Smooth muscle cell of the pulmonary artery (primary cell): ENCODE measurements at places on chromosomes 12 and 14. TPM values are rescaled to one million over a fixed set of nuclear protein-coding genes. Genes with fewer than 3 reads are reported as not detected.

The TEAD4 gene
- total RNA-seq = 7.0 and 10.1 TPM in 2 replicates

The GALNT8 gene
- total RNA-seq = 0.07 TPM in 1 of 2 replicates, not detected in the other

The OVCH1 gene
- total RNA-seq = 0.07 and 0.13 TPM in 2 replicates

The PLEKHD1 gene
- under 0.01 and 0.07 TPM in 2 replicates for total RNA-seq

The LGR5 gene
- 0.03 and 2.2 TPM in 2 replicates for total RNA-seq

The ACSS3 gene
- total RNA-seq = 3.2 and 18.0 TPM in 2 replicates

The HPD gene
- total RNA-seq = 0.46 and 1.4 TPM in 2 replicates

The BMP4 gene
- 9.7 and 20.0 TPM in 2 replicates for total RNA-seq

The DRAM1 gene
- 32.7 and 85.3 TPM in 2 replicates for total RNA-seq

The TRPV4 gene
- 1.3 and 1.4 TPM in 2 replicates for total RNA-seq

The RASSF3 gene
- total RNA-seq = 25.7 TPM in 2 replicates

The INHBE gene
- 2.0 and 2.1 TPM in 2 replicates for total RNA-seq

The MAP1LC3B2 gene
- total RNA-seq = 0.52 and 0.89 TPM in 2 replicates

The RPGRIP1 gene
- total RNA-seq = not detected in 2 replicates

The IAPP gene
- total RNA-seq = 0.10 TPM in 1 of 2 replicates, not detected in the other

The AMHR2 gene
- not detected in 2 replicates for total RNA-seq

The PIWIL1 gene
- not detected in 2 replicates for total RNA-seq

The SLC35F4 gene
- total RNA-seq = not detected in 2 replicates

The RPL10L gene
- not detected in 2 replicates for total RNA-seq

The AMN1 gene
- 14.9 and 16.2 TPM in 2 replicates for total RNA-seq

The ARHGAP9 gene
- total RNA-seq = 0.07 and 0.33 TPM in 2 replicates

The SDSL gene
- total RNA-seq = 4.9 and 6.9 TPM in 2 replicates

The PIP4P1 gene
- 17.9 and 22.4 TPM in 2 replicates for total RNA-seq

The EIF2S1 gene
- 127 and 139 TPM in 2 replicates for total RNA-seq

The ANKLE2 gene
- 52.3 and 73.0 TPM in 2 replicates for total RNA-seq

The CIROP gene
- total RNA-seq = 0.13 TPM in 1 of 2 replicates, not detected in the other

The OLR1 gene
- total RNA-seq = 0.33 TPM in 1 of 2 replicates, not detected in the other

The EML1 gene
- 59.8 and 93.1 TPM in 2 replicates for total RNA-seq

The FAIM2 gene
- 3.7 and 8.3 TPM in 2 replicates for total RNA-seq

The GYS2 gene
- 0.03 TPM in 1 of 2 replicates, not detected in the other for total RNA-seq

The SPTB gene
- 0.13 TPM in 1 of 2 replicates, not detected in the other for total RNA-seq

The HIF1A gene
- 421 and 464 TPM in 2 replicates for total RNA-seq

The KRT72 gene
- total RNA-seq = not detected in 2 replicates

The RAP1B gene
- total RNA-seq = 168 and 263 TPM in 2 replicates

The LRRC43 gene
- 0.83 and 1.2 TPM in 2 replicates for total RNA-seq

The M6PR gene
- 193 and 238 TPM in 2 replicates for total RNA-seq

The PRR13 gene
- total RNA-seq = 24.2 and 30.9 TPM in 2 replicates

The PRB2 gene
- total RNA-seq = not detected in 2 replicates
